ENCODE measurements at places on chromosomes 11 and 22.
A peak's percentile ranks its signal among the peaks of the same experiment; 100 is the strongest.

DNA sequence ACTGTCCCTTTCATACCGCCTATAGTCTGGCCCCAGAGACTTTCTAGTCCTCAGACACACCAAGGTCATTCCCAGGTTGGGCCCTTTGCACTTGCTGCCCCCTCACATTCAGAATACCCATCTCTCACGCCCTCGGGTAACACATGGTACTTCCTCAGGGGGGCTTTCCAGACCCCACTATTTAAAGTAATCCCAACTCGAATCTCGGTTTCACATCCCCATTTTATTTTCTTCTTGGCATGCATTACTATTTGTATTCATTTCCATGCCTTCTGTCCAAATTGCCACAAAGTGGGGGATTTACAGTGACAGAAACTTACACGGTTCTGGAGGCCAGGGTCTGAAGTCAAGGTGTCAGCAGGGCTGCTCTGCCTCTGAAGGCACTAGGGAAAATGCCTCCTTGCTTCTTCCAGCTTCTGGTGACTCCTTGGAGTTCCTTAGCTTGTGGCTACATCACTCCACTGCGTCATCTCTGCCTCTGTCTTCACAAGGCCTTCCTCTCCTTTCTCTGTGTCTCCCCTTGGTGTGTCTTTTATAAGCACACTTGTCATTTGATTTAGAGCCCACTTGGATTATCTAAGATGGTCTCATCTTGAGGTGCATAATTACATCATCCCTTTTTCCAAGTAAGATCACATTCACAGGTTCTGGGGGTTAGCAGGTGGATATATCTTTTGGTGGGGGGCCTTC lies 15.1 kb downstream of the RCN1 start:
- DNase-seq: no peak

GRCh38 chr11:47157805-47158204 lies 18.9 kb downstream of the ARFGAP2 start:
- DNase-seq: peak; percentile 12

- peak; percentile 66 for DNase-seq
Measured at GRCh38 chr22:45441138-45441537, 27.6 kb downstream of the RIBC2 start.

GRCh38 chr22:48700566-48701295 lies 1126.9 kb downstream of the BRD1 start:
- DNase-seq: no peak

- DNase-seq: no peak
Measured at GRCh38 chr11:84687433-84687832, 939.7 kb downstream of the DLG2 start.

DNA sequence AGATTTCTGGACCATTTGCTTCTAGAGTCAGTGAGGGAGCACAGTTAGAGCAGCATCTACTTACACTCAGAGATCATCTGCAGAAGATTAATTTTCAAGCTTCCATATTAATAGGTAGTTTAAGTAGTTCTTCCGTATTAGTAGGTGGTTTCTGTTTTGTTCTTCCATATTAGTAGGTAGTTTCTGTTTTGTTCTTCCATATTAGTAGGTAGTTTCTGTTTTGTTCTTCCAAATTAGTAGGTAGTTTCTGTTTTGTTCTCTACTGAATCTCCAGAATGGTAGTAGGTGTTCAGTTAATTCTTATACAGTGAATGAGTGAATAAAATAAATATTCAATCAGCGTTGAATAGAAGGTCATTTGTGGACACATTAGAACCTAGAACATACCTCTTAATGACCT lies 175.7 kb downstream of the TMEM135 start:
- peak; percentile 12 for DNase-seq

GRCh38 chr11:102458548-102458947 lies 6.0 kb upstream of the TMEM123 start:
- no peak for DNase-seq

DNA sequence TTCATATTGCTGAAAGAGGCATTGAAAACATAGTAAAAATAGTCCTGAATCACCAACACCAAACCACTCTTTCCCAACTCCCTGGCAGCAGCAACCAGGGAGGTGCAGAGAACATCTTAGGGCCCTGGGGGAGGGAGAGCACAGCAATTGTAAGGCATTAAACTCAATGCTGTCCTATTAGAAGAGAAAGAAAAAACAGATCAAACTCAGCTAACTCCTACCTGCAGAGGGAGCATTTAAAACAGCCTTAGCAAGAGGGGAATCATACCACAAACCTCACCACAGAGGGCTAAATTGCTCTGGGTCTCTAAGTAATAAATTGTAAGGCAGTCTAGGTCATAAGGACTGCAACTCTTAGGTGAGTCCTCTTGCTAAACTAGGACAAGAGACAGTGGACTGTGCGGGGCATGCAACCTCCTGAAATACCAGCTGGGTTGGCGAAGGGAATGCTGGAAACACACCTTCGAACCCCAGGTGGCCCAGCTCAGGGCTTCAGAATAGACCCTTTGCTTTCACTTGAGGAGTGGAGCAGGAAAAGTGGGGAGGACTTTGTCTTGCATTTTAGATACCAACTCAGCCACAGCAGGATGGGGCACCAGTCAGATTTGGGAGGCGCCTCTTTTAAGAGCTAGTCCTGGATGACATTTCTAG lies 697.1 kb upstream of the FAT3 start:
- no peak for DNase-seq

DNA sequence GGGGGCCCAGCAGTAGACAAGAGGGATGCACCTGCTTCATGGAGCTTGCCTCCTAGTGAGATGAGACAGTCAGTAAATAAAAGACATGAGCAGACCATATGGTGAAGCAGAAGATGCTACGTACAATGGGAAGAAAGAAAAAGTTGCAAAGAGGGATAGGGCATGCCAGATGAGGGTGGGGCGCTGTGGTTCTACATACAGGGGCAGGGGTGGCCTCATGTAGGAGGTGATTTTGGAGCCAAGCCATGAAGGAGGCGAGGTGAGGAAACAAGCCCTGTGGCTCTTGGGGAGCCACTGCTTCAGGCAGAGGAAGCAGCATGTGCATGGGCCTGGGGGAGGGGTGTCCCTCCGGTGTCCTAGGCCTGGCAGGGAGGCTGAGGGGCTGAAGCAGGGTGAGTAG lies 15.2 kb downstream of the NAT10 start:
- DNase-seq: no peak

- no peak for DNase-seq
Measured at GRCh38 chr11:16610738-16611388, 127.6 kb upstream of the C11orf58 start.

- DNase-seq: peak; percentile 76
Measured at GRCh38 chr22:17767233-17768065, 6.8 kb downstream of the BID start.

GRCh38 chr11:36095716-36096115 lies 151.9 kb downstream of the LDLRAD3 start:
- DNase-seq: no peak

DNA sequence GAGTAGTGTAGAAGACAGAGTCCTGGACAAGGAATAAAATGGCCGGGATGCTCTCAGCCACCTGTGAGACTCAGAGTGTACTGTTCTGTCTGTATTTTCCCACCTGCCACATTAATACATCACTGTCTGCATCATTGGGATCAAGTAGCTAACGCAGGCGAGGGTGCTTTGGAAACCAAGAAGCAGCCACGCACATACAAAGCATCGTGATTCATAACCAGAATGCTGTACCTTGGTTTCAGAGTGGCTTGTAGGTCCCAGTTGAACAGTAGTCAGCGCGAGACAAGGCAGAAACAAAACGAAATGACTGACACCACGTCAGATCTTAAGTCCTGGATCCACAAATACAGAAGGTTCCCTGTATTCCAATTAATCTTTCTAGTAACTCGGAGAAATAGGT lies 198.3 kb downstream of the GRIK4 start:
- DNase-seq: peak; percentile 75

DNA sequence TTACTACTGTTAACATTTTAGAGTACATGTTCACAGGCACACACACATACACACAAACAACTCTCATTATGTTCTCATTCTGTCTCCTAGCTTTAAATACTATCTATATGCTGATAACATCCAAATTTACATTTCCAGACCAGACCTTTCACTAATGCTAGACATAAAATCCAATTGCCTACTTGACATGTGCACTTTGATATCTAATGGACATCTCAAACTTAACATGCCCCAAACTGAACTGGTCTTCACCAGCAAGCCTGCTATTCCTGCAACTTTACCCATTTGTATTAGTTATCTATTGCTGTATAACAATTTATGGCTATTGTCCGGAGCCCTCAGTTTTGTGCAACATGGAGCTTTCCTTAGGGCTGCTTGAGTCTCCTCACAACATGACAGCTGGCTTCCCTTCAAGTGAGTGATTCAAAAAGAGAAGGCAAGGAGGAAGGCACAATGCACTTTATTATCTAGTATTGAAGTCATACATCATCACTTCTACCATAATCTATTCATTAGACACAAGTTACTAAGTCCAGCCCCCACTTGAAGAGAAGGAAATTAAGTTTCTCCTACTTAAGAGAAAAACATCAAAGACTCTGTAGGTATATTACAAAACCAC lies 3.0 kb downstream of the SLC36A4 start:
- DNase-seq: no peak

DNA sequence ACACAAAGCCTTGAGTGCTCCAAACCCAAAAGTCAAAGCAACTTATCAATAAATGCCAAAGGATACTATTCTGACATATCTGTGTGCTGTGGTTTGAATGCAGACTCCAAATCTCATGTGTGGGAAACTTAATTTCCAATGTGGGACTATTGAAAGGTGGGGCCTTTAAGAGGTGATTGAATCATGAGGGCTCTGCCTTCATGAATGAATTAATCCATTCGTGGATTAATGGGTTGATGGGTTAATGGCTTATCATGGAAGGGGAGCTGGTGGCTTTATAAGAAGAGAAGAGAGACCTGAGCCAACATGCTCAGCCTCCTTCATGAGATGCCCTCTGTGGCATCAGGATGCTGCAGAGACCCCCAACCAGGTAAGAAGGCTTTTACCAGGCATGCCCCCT lies 16.8 kb upstream of the ZNF280A start:
- DNase-seq: no peak

DNA sequence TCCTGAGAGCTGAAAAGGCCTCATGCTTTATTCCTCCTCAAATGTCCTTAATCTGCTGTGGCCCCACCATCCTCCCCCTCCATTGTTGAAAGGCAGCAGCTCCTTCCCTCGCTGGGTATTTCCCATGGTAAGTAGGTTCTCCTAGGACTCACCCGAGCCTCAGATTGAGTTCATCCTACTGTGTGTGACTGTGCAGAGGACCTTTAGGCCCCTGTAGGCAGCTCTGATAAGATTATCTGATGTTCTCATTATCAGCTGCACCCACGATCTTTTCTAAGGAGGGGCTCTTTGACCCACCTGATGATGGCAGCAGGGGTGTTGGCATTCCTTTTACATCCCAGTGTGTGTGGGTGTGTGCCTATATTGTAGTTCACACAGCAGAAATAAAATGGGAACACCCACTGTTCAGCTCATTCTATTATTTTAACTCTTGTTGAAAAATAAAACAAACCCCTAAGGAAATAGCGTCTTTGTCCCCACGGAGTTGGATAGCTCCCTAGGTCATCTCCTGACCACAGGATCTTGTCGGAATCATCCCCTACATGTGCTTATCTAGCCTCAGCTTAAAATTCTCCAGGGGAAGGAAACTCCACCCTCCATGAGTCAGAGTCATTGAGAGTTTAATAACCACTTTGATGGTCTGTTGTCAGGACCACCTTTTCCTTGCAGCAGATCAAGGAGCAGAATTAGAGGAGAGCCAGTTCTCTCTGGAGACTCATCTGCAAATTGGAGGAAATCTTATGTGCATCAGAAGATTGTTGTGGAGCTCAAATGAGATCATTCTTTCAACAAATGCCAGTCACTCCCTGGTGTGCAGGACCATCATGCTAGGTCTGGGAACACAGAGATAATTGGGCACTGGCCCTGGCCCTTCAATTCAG lies 19.3 kb downstream of the ENDOD1 start:
- DNase-seq: no peak

DNA sequence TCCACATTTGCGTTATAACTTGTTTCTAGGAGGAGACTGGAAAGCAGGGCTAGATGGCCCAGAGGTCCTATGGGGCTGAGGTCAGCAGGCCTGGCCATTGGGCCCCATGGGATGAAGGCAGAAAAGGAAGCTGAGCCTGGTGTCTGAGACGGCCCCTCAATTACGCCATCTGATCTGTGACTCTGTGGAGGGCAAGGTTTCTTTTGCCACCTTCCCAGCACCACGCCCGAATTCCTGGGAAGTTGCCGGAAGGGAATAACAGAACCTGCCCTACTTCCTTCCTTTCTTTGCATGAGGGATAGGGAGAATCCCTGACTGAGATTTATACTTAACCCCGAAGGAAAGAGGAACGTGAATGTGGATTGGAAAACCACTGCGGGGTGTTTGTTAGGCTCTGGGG lies 118.1 kb downstream of the MPPED1 start:
- DNase-seq: no peak

- no peak for DNase-seq
Measured at GRCh38 chr22:27766679-27767078, 34.9 kb downstream of the MN1 start.

- DNase-seq: peak; percentile 87
Measured at GRCh38 chr11:5684646-5685362, at the start of gene TRIM5. Gene TRIM5, minus strand, starts transcription at chr11:5685074. Its CDS starts 4,897 bp downstream, at chr11:5680177.

DNA sequence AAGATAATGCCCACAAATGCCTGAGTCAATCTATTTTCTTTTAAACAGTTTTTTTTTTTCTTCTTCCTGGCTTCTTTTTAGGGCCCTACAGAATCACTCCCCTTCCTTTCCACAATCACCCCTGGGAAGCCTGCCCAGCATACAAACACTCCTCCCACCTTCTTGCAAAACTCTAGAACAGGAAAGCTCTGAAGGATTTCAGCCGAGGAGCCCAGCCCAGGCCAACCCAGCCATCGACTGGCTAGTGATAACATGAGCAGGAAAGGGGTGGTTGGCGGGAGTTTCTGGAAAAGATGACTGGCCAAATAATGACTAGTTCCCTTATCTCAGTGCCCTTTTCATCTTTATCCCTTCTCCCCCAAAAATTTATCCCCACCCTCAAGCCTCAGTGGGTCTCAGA lies 68.2 kb downstream of the USP35 start:
- DNase-seq: no peak

DNA sequence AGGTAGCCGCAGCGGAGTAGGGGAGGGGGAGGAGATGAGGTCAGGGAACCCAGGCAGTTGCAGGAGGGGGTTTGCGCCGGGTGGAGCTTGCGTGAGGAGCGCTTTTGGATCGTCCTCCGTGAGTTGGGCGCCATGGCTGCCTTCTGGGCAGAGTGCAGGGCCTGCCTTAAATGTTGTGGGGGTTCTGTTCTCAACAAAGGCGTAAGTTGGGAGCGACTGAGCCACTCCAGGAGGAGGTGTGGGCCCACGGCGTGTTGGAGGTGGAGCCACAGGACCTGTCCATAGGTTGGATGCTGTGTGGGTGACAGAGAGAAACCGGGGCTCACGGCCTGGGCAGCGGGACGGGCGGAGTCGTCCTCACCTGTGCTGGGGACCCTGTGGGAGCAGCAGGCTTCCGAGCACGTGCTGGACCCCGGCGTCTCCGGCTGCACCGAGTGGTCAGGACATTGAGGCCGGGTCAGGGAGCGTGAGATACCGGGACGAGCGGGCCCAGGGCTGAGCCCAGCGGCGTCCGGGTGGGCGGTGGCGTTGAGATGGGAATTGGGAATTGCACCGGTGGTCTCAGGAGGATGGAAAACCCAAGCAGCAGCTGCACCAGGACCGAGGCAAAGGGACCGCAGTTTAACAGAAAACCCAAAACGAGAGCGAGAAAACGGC lies 977 bp upstream of the PGGHG start:
- DNase-seq: no peak
